CD4-positive, alpha-beta T cell treated with Interferon alpha-2 for 1 hour (primary cell): ENCODE measurements at places on chromosomes 12 and 14.

DNA sequence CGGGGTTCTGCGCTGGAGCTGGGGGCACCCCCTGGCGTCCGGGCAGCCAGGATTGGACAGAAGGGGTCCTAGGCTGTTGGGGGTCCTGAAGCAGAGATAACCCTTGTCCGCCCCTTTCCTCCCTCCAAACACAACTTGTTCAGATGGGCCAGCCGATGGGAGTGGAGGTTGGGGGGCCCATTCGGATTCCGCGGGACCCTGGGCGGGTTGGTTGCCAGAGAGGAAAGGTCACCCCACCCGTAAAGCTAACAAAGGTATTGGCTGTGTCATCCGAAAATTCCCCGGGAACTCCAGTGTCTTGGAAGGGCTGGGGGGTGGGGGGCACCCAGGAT is 1.3 kb downstream of the FAM222A start:
- no peak for DNase-seq

GRCh38 chr14:72786378-72787350 is 107.2 kb downstream of the DPF3 start:
- no peak for DNase-seq

DNA sequence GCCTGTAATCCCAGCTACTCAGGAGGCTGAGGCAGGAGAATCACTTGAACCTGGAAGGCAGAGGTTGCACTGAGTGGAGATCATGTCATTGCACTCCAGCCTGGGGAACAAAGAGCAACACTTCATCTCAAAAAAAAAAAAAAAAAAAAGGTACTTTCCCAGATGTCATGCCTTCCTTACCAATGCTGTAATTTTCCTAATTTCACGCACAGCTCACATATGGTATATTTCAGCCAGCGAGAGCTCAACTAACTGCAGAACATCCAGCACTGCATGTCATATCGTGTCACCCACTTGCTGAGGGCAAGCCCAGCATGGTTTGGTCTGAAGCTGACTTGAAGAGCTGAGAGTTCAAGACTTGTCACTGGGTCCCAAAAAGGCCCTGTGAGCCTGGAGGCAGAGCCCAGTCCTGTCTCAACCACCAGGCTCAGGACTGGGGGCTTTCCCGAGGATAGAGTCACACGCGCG is 29.0 kb downstream of the NFKBIA start:
- no peak for DNase-seq

GRCh38 chr12:128928361-128928760 is 75.1 kb downstream of the GLT1D1 start:
- no peak for DNase-seq

DNA sequence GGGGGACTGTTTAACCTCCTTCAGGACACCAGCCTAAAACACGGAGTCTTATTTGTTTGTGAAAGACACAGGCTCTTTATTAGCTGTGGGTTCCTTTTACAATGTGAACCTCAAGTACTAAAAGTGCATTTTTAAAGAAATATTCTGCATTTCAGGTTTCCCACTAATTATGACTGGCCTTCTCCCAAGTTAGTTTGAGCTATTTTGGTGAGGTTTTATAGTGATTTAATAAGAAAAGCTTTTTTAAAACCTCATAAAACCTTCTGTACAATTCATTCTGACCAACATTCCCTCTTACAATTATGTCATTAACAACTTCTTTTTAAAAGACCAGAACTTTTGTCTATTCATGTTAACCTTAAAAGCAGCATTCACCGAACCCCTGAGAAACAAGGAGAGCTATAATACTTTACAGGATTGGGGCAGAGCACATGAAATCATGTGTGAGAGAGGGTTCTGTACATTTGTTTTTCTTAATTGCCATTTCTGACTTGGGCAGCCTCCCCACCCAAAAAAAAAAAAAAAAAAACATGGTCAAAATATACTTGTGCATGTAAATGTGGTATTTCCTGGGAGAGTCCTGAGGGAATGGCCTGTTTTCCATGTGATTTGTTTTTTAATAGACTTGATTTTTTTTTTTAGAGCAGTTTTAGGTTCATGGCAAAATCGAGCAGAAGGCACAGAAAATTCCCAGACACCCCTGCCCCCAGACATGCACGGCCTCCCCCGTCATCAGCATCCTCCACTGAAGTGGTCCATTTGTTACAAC is 169.5 kb downstream of the CHST11 start:
- no peak for DNase-seq

DNA sequence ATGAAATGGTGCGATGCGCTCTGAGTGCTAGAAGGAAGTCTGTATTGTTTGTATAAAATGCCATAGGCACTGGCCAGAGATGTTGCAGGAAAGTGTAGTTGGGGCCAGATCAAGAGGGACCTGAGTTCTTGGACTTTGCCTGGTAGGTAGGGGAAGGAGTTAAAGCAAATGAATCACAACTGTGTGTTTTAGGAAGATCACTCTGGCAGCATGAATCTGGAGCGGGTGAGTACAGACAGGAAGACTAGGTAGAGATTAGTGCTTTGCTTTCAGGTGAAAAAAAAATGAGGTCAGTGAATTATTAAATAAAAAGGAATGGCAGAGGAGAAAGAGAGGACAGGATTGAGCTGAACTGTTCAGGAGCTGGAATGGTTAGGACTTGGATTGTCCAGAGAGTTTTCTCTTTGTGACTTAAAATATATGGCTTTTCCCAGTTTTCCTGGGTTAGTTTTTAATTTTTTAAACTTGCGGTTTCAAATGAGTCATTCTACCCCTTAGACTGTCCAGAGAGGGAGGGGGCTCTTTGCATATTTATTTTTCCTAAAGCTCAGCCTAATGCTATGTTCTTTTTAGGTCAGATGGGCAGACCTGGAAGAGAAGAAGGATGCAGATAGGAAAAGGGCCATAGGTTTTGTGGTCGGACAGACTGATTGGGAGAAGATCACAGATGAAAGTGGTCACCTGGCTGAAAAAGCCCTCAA is 41.1 kb downstream of the PROX2 start:
- DNase-seq, result no peak

DNA sequence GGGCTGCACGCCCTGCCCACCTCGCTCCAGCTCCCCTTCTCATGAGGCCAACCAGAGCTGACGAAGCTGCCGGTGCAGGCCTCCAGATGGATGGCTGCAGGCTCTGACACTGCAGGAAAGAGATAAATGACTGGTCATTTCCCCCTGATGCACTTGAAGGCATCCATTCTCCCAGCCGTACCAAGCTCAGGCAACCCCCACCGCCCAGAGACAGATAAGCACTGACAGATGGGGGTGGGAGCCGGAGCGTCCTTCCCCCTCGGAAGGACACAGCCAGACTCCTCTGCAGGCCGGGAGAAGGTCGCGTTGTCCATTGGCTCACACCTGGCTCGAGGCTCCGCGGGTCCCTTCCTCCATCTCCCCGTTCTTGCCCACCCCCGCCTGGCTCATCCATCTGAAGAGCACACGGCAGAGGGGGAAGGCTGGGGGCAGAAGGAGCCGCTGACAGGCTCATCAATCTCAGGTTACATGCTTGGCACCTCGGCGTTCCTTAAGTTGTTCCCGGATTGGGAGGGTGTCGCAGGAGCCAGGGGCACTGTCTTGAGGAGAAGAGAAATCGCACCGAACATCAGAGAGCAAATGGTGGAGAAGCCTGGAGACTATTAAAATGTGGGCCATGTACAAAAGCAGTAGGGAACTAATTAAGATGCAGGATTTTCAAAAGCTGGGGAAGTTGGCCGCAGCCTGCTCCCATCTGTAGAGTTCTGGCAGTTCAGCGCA is 151.6 kb downstream of the DPF3 start:
- DNase-seq, result no peak

DNA sequence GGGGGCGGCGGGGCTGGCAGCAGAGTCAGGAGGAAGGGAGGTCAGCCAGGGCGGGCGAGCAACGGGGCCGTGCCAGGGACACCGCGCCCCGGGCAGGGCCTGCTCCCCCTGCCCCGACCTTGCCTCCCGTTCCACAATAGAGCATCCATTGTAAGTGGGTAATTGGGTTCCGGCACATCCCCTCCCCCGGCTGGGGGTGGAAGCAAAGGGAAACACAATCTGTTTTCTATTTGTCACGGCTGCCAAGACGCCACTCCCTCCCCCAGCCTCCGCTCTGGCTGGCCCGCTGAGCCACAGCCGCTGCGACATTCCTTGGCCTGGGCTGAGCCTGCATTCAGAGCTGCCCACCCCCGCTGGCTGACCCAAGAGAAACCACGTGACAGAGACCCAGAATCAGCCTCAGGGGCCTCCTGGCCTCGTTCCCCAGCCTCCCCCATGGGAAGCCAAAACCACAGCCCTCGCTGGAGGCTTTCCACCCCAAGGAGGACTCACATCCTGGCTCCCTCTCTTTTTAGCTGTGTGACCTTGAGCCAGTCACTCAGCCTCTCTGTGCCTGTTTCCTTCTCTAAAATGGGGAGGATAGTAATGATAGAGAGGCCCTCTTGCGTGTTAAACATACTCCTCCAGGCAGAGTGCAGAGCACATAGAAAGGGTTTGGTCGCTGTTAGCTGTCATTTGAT is 117.6 kb downstream of the SCARB1 start:
- DNase-seq, result no peak

- DNase-seq, result no peak
Measured at GRCh38 chr14:20782280-20782890, 1.3 kb downstream of the RNASE6 start.

GRCh38 chr14:78701246-78701645 is 531.1 kb downstream of the NRXN3 start:
- no peak for DNase-seq

GRCh38 chr14:90091393-90091792 is 29.6 kb downstream of the KCNK13 start:
- no peak for DNase-seq

GRCh38 chr14:59022144-59022543 is 166.3 kb upstream of the DAAM1 start:
- DNase-seq, result no peak

- DNase-seq, result peak; percentile 58
Measured at GRCh38 chr12:46371718-46372543, 642 bp downstream of the SLC38A2 start.

GRCh38 chr14:92502541-92503286 is 10.9 kb upstream of the RIN3 start:
- no peak for DNase-seq

- DNase-seq, result no peak
Measured at GRCh38 chr14:101354726-101355125, 206.6 kb upstream of the DIO3 start.

DNA sequence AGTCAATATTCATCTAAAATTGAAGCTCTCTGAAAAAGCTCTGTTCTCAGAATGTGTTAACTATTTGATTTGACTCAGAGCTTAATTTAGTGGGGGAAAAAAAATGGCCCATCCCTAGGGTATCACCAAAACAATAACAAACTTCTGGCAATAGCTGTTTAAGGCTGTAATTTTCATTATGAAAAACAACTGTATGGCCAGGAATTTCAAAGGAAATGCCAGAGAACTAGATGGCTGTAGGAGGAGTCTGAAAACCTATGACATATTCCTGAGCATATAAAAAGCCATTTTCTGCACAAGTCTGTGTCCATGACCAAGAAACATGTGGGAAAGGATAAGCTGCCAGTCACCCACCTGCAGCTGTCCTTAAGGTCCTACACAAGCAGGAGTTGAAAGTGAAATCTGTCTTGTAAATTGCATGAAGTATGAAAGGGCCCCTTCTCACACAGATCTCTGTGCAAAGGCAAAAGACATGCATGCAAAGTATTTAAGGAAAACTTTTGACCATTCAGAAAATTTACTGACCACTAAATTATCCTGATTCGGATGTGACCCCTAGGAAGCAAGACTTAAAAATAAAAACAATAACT is 299.1 kb downstream of the BTG1 start:
- no peak for DNase-seq

DNA sequence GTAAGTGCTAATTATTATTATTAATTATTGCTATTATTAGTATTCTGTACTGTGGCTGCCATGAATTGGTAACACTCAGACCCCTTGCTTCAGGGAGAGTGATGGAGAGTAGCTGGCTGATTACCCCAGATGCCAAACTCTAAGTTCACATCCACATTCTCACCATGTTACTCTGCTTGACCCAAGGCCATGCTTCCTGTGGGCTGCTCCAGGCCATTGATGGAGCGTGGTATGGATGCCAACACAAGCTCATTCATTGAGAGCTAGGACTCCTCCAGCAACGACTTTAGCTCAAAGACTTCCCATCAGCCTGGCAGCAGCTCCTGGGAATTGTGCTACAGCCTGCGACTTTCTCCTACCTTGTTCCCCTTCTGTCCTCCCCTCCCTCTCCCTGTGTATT is 233.4 kb downstream of the MSRB3 start:
- no peak for DNase-seq
